ENCODE measurements at places on chromosomes 4 and X.

- no peak for DNase-seq
Measured at GRCh38 chrX:50483283-50483682, 12.7 kb upstream of the DGKK start.

DNA sequence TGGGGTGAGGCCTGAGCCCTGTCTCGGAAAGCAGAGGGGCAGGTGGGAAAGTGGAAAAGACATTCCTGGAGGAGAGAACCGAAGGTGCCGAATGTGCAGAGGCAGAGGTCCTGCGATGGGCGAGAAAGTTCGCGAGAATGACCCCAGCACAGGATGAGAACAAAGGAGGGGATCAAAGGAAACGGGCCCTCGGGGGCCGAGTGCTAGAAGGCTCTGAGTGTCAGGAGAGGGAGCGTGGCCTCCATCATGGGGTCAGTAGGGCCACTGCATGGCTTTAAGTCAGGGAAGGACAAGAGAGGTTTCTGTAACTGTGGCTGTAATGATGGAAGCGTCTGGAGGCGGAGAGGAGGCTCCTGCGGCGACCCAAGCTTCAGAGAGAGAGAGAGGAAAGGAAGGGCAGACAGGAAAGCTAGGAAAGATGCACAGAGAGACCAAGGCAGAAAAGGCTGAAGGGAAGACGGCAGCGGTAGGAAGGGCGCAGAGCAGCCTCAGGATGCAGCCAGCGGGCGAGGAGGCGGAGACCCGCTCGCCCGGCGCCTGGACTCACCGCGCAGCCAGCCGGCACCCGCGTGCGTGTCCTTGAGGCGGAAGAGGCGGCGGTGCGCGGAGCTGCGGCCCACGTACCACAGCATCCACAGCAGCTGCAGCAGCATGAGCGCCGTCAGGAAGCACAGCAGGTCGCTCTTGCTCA is 669 bp downstream of the OTOP1 start:
- peak; percentile 7 for DNase-seq

DNA sequence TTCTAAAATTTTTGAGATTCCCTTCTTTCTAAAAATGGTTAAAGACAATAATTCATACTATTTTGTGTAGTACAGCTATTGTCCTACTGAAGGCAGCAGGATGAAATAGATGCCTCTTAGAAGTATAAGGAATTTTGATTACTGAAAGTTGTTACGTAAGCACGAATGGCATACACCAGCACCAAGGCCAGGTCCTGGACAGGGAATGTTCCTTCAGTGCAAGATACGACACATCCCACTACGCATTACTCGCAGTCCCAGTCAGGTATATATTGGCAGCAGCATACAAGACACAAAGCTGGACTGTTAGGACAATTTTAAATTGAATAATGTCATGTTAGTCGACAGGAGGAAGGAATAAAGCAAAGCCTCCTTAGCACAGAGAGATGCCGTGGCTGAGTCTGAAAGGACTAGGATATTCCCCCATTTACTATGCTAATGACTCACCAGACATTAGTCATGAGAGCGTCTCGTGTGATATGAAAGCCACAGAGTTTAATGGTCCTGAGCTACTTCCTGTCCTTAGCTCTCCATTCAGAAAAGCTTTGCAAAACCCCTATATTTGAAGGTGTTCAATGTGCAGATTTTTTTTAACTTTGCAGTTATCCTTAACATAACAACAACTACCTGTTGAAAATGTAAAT is 504.3 kb downstream of the FAM133A start:
- peak; percentile 0 for DNase-seq

- peak; percentile 72 for DNase-seq
Measured at GRCh38 chrX:56947699-56948098, 47.6 kb downstream of the SPIN3 start.

- DNase-seq = peak; percentile 52
Measured at GRCh38 chrX:101287402-101287801, 3.7 kb downstream of the TAF7L start.

DNA sequence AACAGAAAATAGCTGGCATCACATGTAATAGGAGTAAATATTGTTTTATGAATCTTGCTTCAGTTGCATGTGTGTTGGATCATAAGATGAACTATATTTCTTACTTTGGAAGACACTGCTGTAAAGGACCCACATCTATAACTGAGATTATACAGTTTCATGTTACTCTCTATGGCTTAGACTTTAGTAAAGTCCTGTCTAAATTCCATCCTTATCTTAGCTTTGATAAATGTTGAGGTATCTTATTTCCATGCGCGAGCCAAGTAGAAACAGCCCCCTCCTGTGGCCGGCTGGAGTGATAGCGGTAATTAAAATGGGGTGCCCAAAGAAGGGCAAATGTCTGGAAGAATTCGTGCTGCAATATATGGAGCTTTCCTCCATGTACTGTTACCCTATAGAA is 43.0 kb downstream of the CCDC158 start:
- peak; percentile 49 for DNase-seq

DNA sequence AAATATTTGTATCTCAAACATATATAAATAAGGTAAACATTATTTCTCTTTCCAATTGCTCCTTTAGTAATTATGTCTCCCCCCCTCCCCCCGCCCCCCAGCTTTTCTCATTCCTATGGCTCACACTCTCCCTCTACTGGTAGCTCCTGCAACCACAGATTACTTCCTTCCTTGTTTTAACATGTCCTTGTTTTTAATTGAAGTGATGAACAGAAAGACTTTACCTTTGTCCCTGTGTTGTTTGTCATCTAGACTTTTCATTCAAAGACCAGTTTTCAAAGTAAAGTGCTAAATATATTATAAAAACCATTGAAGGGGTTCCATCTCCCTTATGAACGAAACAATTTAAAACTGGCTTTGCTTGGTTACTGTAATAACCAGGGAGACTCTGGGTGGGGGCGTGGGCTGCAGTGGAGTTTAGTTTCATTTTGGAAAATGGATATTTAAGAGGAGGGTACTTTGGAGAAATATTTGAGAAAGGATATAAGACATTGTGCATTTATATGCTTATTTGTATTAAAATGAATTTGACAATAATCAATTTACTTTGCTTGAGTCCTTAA is 352.9 kb downstream of the RAPGEF2 start:
- peak; percentile 59 for DNase-seq

DNA sequence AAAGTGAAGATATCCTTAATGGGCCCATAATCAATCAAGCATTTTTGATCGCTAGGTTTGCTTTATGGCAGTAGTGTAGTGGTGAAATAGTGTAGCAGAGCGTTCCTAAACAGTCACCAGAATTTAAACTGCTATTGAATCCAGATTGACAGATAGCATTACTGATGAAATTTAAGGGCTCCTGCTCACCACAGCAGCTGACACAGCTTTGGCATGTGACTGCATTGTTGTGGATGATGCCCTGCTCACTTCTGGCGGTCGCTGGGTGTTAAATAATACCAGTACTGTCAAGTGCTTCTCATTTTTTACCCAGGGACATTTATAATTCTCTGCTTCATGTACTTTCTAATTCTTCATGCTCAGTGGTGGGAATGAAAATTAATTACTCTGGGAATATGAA is 102.0 kb upstream of the ARHGAP24 start:
- no peak for DNase-seq

DNA sequence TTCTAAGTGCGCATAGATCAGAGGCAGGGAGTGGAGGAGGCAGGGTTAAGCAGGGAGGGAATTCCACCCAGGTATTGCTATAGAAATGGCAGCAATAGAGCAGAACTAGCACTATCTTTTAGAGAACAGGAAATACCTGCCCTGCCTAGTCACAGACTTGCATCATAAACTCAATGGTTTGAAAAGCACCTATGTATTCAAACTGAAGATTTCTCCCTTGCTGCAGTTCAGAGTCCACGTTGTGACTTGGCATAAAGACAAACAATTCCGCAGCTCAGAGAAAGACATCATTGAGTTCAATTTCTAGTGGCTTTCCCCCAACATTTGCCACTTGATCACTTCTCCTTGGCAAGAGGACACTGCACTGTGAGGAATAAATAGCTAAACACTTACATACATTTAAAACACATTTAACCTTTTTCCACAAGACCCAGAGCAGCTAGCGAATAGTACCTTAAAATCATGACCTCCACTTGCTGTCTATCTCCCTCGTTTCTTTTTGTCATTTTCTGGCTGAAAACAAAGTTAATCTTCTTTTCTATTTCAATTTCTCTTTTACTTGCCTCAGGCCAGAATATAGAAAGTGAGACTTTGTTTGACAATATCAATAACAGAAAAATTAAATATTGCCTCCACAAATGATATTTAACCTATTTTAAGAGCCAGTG is 42.4 kb downstream of the SLC7A11 start:
- DNase-seq = peak; percentile 22

DNA sequence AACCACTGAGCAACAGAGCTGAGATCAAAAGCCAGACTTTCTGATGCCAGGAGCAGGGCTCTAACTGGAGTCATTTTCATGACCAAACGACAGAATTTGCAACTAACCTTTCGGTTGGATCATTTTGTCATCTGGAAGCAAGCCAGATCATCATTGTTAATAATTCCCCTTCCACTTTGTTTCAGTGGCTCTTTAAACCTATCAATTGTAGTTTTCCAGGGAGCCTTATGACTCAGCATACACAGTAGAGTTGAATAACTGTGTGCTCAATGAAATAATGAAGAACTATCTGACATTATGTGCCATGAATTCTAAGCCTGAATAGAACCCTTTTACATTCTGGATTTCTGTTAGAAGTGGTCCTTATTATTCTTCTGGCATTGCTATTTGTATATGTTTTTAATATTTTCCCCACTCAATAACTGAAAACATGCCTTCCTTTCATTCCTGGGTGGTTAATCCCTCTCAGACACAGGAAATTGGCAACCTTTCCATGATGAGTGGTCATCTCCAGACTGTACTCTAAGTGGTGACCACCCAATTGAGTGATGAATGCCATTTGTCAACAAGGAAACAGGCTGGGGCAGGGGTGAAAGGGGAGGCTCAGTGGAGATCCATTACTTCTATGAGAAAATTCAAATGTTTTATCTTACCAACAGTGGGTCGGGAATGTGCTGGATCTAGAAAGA is 431.8 kb downstream of the BCOR start:
- DNase-seq = peak; percentile 63

- peak; percentile 92 for DNase-seq
Measured at GRCh38 chr4:66178906-66179305, 508.6 kb upstream of the EPHA5 start.

GRCh38 chrX:149069899-149070298 is 435.2 kb downstream of the IDS start:
- no peak for DNase-seq

DNA sequence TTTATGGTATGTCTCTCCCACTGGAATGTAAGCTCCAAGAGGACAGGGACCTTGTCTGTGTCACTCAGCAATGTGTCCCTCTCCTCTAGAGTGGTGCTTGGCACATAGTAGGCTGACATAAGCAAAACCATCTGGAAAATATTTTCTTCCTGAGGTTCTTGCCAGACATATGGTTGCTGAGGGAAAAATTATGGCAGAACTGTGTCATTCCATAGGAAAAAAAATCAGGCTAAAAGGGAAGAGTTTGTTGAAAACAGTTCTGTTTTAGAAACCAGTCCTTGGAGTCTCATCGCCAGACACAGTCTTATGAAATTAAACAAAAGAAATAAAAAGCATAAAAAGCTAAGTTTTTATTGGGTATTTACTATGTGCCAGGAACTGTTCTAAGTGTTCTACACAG is 60.9 kb downstream of the RTL9 start:
- DNase-seq = peak; percentile 40

DNA sequence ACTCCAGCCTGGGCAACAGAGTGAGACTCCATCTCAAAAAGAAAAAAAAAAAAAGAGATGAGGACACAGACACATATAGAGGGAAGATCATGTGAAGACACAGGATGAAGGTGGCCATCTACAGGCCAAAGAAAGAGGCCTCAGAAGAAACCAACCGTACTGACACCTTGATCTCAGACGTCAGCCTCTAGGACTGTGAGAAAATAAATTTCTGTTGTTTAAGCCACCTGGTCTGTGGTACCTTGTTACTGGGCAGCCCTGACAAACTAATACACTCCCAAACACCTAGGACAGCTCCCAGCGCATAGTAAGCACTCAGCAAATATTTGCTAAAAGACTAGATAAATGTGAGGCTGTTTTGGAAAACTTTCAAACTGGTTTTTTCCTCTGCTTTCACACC is 59.2 kb upstream of the SMIM10 start:
- no peak for DNase-seq

DNA sequence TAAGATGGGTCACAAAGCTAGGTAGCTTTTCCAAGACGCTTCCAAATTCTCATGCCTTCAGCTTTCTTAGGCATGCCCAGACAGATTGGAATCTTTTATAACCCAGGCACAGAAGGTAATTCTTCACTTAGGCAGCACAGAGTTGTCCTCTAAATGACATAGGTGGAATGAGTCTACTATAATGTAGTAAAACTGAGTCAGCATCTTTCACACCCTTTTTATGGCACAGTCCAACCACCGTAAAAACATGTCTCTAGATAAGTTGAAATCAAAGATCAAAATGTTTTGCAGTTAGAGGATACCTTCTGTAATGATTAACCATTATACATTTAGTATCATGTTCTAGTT is 128.4 kb upstream of the FAT1 start:
- DNase-seq = no peak

Data from EH (cell line).